ENCODE measurements at places on chromosomes 16 and 17.

DNA sequence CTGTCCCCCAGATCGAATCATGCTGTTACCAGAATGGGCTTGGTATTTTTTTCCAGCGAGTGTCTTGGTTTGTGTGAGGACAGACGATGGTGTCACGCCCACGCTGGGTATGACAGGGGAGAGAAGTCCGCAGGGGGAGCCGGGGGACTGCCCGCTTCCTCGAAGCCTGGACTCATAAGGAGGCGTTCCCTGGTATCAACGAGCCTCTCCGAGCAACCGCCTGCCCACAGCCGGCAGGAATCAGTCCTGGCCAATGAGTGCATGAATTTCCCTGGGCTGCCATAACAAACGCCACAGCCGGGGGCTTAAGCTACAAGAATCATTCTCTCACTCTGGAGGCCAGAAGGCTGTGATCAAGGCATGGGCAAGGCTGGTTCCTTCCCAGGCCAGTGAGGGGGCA lies 26.1 kb upstream of the JPH3 start:
- DNase-seq = no peak

DNA sequence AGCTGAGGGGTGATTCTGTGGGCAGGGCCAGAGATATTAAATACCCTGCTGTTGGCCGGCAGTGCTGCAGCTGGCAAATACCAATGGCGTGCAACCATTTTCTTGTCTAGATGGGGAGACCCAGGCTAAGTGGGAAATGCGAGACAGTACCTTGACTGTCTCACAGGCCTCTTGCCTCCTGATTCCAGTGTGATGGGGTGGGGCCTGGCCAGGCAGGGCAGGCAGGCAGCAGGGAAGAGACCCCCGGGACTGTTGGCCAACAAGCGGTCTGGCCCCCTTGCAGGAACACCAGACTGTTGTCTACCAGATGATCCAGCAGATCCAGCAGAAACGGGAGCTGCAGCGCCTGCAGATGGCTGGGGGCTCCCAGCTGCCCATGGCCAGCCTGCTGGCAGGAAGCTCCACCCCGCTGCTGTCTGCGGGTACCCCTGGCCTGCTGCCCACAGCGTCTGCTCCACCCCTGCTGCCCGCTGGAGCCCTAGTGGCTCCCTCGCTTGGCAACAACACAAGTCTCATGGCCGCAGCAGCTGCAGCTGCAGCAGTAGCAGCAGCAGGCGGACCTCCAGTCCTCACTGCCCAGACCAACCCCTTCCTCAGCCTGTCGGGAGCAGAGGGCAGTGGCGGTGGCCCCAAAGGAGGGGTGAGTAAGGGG lies 5.7 kb upstream of the CISD3 start:
- no peak for DNase-seq

DNA sequence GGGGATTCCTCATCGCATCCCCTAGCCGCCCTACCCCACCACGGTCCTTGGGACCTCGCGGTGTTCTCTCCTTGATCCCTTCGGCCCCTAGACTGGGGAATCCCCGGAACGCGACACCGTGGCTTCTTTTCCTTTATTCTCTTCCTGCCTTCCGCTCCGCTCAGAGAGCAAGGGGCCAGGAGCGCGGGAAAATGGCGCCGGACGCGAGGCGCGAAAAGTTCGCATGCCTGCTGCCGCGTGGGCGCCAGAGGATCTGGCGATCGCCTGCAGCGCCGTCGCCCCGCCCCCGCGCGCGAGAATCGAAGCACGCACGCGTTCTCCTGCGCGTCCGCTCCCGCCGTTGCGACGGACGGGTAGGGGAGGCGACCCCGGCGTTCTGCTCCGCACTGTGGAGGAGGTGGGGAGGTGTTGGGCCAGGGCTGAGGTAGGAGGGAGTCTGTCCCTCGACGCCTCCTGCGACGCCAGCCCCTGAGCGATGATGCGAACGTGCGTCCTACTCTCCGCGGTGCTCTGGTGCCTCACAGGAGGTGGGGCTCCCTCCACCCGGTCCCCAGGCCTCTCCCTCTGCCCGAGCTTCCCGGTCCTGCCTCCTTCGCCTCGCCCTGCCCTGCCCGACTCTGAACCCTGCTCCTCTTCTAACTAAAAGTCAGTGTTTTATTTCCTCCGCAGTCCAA lies at the start of gene ZPBP2:
ZPBP2 (plus strand) TSS at position 323 of the 674 bp plus-strand sequence; CDS start at position 476, 153 bp downstream.
- peak; percentile 44 for DNase-seq

- no peak for DNase-seq
Measured at GRCh38 chr17:9902120-9902519, 3.0 kb downstream of the RCVRN start.

DNA sequence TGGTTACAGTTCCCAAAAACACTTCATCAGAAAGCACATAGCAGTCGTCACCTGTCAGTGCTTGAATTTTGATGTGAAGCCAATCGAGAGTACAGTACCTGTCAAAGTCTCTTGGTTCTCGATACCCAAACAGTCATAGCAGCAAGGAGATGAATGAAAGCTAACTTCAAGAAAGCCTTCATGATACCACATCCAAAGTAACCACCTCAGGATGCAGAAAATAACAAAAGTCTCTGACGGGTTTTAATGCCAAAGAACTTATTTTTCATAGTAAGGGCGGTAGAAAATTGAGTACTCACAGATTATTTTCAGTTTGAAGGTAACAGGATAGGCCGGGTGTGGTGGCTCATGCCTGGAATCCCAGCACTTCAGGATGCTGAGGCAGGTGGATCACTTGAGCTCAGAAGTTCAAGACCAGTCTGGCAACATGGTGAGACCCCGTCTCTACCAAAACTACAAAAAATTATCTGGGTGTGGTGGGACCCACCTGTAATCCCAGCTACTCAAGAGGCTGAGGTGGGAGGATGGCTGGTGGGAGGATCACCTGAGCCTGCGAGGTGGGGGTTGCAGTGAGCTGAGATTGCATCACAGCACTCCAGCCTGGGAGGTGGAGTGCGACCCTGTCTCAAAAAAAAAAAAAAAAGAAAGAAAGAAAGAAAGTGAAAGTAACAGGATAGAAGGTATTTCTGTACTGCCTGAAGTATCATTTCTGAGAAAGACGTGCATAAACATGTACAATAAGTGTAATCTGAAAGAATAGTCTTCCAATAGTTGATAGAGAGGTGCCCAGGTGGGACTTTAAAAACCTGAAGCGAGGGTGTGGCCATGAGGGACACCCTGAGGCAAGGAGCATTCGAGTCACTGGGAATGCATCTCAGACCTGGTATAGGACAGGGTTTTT lies 15.4 kb downstream of the MFSD11 start:
- DNase-seq = no peak

DNA sequence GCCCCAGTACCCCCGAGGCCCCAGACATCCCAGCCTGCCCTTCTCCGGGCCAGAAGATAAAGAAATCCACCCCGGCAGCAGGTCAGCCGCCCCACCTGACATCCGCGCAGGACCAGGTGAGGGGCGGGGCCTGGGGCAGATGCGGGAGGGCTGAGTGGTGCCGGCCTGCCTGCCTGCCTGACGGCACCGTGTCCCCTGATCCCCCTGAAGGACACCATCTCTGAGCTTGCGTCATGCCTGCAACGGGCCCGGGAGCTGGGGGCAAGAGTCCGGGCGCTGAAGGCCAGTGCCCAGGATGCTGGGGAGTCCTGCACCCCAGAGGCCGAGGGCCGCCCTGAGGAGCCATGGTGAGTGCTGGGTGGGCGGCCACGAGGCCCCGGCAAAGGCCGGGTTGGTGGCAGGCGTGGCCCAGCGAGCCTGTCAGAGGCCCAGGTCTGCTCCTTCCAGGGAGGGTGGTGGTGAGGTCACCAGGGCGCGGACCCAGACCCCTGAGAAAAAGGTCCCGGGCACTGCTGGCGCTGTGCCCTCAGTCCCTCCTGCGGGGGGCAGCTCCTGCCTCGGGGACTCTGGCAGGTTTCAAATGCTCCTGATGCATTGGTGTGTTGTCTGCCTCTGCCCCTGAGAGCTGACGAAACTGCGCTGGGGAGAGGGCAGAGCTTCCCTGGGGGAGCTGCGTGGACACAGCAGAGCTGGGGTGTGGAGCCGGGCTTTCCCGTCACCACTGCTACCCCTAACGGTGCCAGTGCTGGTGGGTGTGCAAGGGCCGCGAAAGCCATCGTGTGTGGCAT lies 1.2 kb downstream of the CDT1 start:
- DNase-seq = no peak

- DNase-seq = no peak
Measured at GRCh38 chr16:78607465-78607864, 508.0 kb downstream of the WWOX start.

GRCh38 chr16:66357523-66357928 lies 9.0 kb upstream of the CDH5 start:
- DNase-seq = no peak

GRCh38 chr17:80160536-80160935 lies 9.3 kb upstream of the CARD14 start:
- no peak for DNase-seq

DNA sequence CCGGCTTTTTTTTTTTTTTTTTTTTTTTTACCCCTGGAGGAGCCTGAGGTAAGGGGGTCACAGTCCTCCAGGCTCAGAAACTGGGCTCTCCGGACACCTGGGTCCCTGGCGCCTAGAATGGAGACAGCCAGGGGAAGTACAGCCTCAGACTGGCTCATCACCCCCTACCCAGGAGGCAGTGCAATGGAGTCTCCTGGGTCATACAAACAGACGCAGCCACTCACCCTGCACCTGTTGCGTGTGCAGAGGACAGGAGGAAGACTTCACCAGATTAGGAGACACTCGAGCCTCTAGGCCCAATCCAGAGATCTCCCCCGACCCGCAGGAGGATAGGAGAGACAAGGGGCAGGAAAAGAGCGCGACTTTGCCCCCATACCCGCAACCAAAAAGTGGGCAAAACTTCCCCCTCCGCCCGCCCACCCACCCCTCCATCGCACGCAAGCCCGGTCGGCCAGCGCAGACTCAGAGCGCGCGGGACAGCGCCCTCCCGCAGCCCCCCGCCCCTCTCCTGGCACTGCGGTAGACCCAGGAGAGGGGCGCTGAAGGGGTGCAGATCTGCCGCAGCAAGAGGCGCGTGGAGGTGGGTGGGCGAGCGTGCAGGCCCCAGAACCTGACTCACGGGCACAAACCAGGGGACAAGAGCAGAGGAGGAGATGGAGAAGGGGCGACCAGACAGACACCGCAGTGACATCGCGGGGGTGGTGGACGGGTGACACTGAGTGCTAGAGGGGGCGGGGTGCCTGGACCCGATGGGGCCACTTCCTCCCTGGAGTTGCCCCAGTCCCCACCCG lies 900 bp downstream of the HAP1 start:
- peak; percentile 2 for DNase-seq

Measured in stimulated activated CD8-positive, alpha-beta memory T cell treated with anti-CD3 and anti-CD28 coated beads, Interleukin-7, amount 100 ng/mL, for 4 hours (primary cell).